ENCODE measurements at places on chromosomes 3 and 15. TPM values are rescaled to one million over a fixed set of nuclear protein-coding genes. Genes with fewer than 3 reads are reported as not detected.

- DNase-seq: no peak
Observed at GRCh38 chr3:179149951-179150350, 1.8 kb downstream of the PIK3CA start.

DNA sequence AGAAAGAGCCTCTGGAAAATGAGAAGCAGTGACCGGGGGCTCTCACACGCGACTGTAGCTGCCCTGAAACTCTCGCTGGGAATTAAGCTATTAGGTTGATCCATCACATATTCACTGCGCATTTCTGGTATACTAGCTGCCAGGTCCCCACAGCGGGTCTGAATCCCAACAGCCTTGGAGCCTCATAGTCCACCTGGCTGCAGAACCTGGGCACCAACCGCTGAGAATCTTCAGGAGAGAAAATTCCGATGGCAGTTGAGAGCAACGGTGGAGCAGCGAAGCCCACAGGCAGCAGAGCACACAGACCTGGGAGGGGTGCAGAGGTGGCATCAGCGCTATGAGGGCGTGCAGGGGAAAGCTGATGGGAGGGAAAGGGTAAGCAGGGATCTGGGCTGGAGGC, 75.1 kb downstream of the FAM174B start:
- no peak for DNase-seq

GRCh38 chr3:73521734-73522336, 102.9 kb downstream of the PDZRN3 start:
- DNase-seq: no peak

DNA sequence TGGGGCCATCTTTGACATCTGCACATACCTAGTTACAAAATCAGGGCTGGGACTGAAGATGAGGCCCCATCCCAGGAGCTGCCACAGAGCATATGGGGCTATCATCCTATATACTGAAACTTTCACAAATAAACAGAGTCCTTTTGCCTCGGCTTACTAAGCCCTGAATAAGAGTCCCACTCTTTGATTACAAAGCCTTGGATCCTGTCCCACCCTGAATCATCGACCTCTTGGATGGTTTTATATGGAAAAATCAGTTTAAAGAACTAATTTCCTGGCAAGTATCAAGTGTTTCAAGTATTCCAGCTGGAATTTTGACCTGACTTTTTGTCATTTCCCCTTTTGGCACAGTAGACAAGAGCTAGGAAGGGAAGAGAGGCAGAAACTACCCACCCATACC, 331.3 kb upstream of the FRG2C start:
- DNase-seq: no peak

- DNase-seq: no peak
Observed at GRCh38 chr3:97885931-97886824, 64.4 kb downstream of the CRYBG3 start.

DNA sequence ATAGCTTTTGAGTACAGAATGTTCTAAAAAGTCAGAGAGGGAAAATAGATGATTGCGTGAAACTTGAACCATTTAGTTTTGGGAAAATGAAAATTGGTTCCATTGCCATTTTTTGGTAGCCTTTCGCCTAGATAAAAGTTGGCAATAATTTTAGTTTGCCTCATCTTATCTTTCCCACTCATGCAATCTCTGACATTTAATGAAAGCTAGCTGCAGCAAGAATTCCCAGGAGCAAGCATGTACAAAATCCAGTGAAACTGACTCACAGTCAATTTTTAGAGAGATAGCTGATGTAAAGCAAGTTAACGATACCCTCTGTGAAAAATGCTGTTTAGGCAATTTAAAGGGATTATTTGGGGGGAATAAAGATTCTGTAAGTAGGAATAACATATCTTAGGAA, 797.4 kb downstream of the GRM7 start:
- DNase-seq: no peak

- DNase-seq: no peak
Observed at GRCh38 chr3:124837065-124837464, 50.1 kb downstream of the ITGB5 start.

GRCh38 chr3:11662392-11662990, 18.8 kb upstream of the VGLL4 start:
- no peak for DNase-seq

The WDR6 gene
- total RNA-seq: 83.1 TPM

The OTOL1 gene
- total RNA-seq: not detected

The SPRED1 gene
- total RNA-seq: 22.2 TPM

The GALNT15 gene
- total RNA-seq: 25.1 TPM

Data from glomerular endothelial cell (primary cell).